ENCODE measurements at places on chromosomes 12 and 14. TPM values are rescaled to one million over a fixed set of nuclear protein-coding genes. Genes with fewer than 3 reads are reported as not detected.

GRCh38 chr14:97695456-97695981 lies 898.3 kb downstream of the VRK1 start:
- no peaks in the 10 kb centered on the region for H3K4me1 ChIP-seq
- H3K36me3 ChIP-seq = peaks cover 4% of the 10 kb centered on the region
- H3K27me3 ChIP-seq = no peaks in the 10 kb centered on the region

The TSHR gene
- polyA plus RNA-seq = 0.78 TPM

- no peaks in the 10 kb centered on the region for H3K27me3 ChIP-seq
- H3K4me1 ChIP-seq = peaks cover 20% of the 10 kb centered on the region
- no peak for DNase-seq
- no peaks in the 10 kb centered on the region for H3K36me3 ChIP-seq
- no peak overlapping the region for H3K4me3 ChIP-seq
Observed at GRCh38 chr14:56087671-56088471, 30.3 kb upstream of the PELI2 start.

DNA sequence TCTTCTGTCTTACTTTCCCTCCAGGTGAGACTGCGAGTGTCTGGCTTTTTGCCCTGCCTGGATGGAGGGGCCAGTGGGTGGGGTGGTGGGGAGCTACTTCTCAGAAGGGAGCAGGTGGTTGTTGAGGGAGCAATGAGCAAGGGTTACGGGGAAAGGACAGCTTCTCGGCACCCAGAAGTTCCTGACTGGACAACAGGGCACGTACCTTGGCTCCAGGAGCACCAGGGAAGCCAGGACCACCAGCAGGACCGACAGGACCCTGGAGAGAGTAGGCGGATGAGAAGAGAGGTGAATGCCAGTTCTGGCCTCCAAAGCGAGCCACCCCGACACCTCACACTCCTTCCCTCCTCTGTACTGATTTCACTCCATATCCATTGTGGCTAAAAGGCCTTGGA lies 15.3 kb downstream of the COL2A1 start:
- no peak overlapping the region for H3K27ac ChIP-seq
- H3K4me3 ChIP-seq = no peak overlapping the region
- 0 out of 2 replicates have a peak, but pooled peaks cover 4% of the 10 kb centered on the region for H3K27me3 ChIP-seq
- peaks cover 4% of the 10 kb centered on the region for H3K4me1 ChIP-seq

DNA sequence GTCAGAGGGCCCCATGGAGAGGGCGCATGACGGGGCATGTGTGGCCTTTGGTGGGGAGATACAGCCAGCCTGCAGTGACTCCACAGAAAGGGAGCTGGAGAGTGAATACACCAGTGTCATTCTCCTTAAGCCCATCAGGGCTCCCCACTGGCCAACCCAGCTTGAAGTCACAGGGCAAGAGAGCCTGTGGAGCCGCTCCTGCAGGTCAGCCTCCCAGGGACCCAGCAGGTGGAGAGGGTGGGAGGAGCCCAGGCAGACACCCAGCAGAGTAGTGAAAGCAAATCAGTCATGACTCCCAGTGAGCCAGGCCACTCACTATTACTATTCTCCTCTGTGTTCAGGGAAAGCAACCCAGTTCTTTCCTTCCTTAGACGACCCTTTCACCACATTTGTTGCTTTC lies 110.0 kb upstream of the CPM start:
- no peak overlapping the region for H3K4me3 ChIP-seq
- no peak for DNase-seq
- no peaks in the 10 kb centered on the region for H3K36me3 ChIP-seq

The CLEC12A gene
- polyA plus RNA-seq = not detected

DNA sequence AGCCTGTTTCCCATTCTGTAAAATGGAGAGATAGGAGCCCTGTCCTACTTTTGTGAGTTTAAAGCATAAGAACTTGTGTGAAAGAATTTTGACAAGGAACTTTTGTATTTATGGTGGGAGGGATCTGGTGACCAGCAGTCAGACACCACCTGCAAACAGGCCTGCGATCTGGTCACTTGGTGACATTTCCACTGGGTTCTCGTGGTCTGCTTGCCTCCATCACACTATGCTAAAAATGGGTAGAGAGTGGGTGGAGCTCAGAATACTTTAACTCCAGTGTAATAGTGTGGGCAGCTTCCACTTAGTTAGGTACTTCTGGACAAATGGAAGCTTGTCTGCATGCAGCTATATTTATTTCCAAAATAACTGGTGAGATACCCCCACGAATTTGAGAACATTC lies 26.5 kb upstream of the PLXNC1 start:
- no peak overlapping the region for H3K4me3 ChIP-seq
- no peaks in the 10 kb centered on the region for H3K4me1 ChIP-seq
- H3K36me3 ChIP-seq = no peaks in the 10 kb centered on the region
- no peak for DNase-seq
- no peaks in the 10 kb centered on the region for H3K27me3 ChIP-seq
- H3K27ac ChIP-seq = no peak overlapping the region

The SIX1 gene
- 0.71 TPM for polyA plus RNA-seq

GRCh38 chr14:85391892-85392291 lies 138.1 kb upstream of the FLRT2 start:
- no peak overlapping the region for H3K4me3 ChIP-seq
- no peaks in the 10 kb centered on the region for H3K27me3 ChIP-seq
- H3K36me3 ChIP-seq = no peaks in the 10 kb centered on the region
- DNase-seq = no peak

DNA sequence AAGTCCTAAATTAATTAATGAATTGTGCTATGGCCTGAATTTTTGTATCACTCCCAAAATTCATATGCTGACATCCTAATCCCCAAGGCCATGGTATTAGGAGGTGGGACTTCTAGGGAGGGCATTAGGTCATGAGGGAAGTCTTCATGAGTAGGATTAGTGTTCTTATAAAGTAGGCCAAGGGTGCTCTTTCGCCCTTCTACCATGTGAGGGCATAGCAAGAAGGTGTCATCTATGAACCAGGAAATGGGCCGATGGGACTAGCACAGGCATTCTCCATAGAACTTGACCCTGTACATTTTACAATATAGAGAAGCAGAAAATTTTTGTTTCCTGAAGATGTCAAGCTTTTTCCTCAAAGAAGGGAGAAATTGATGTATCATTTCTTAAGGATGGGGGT lies 12.5 kb downstream of the SYT10 start:
- H3K4me1 ChIP-seq = no peaks in the 10 kb centered on the region
- H3K27me3 ChIP-seq = no peaks in the 10 kb centered on the region
- no peak overlapping the region for H3K27ac ChIP-seq
- no peak overlapping the region for H3K4me3 ChIP-seq

The BAZ1A gene
- 24.1 TPM for polyA plus RNA-seq

The WIF1 gene
- 4.9 TPM for polyA plus RNA-seq

The GLI1 gene
- 4.8 TPM for polyA plus RNA-seq

The PLEK2 gene
- 2.2 TPM for polyA plus RNA-seq

The ACTN1 gene
- 121 TPM for polyA plus RNA-seq

GRCh38 chr12:2180737-2181082 lies 127.9 kb downstream of the CACNA1C start:
- H3K27me3 ChIP-seq = no peaks in the 10 kb centered on the region
- no peak overlapping the region for H3K4me3 ChIP-seq
- DNase-seq = no peak
- peaks cover 12% of the 10 kb centered on the region for H3K4me1 ChIP-seq

GRCh38 chr12:48780381-48781025 lies 8.4 kb downstream of the ADCY6 start:
- no peak overlapping the region for H3K27ac ChIP-seq
- peaks cover 9% of the 10 kb centered on the region for H3K4me1 ChIP-seq
- no peaks in the 10 kb centered on the region for H3K27me3 ChIP-seq
- H3K36me3 ChIP-seq = no peaks in the 10 kb centered on the region
- no peak for DNase-seq

DNA sequence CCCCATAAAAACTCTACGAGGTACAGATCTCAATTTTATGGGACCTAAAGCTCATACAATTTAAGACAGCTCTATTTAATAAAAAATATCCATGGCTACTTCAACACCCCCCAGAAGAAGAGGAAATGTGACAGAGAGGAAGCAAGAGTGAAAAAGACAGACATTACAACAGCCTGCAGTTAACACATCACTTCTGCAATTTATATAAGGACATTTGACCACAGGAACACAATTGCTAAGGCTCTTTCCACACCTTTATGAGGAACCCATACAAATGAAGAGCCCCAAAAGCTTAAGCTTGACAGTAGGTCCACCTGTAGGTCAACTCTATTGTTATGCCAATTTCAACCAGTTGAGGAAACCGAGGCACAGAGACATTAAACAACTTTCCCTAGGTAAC lies 5.6 kb downstream of the OR10P1 start:
- H3K4me1 ChIP-seq = no peaks in the 10 kb centered on the region
- H3K36me3 ChIP-seq = no peaks in the 10 kb centered on the region
- no peak overlapping the region for H3K27ac ChIP-seq
- H3K4me3 ChIP-seq = no peak overlapping the region
- no peak for DNase-seq

The NANOG gene
- polyA plus RNA-seq = 48.5 TPM

- no peaks in the 10 kb centered on the region for H3K4me1 ChIP-seq
- H3K27ac ChIP-seq = peak overlapping the region; percentile 18
- no peak overlapping the region for H3K4me3 ChIP-seq
- H3K36me3 ChIP-seq = peaks cover 19% of the 10 kb centered on the region
- no peaks in the 10 kb centered on the region for H3K27me3 ChIP-seq
- DNase-seq = no peak
Observed at GRCh38 chr12:118053071-118053985, 7.7 kb downstream of the WSB2 start.

The KRT3 gene
- not detected for polyA plus RNA-seq

The APOF gene
- polyA plus RNA-seq = not detected

GRCh38 chr14:25178255-25178654 lies 128.3 kb upstream of the STXBP6 start:
- no peaks in the 10 kb centered on the region for H3K36me3 ChIP-seq
- H3K27me3 ChIP-seq = no peaks in the 10 kb centered on the region
- H3K4me3 ChIP-seq = no peak overlapping the region
- DNase-seq = no peak

The RPS6KL1 gene
- 5.6 TPM for polyA plus RNA-seq

The ANO2 gene
- polyA plus RNA-seq = 2.3 TPM

The MMP17 gene
- polyA plus RNA-seq = 16.9 TPM

The NEUROD4 gene
- polyA plus RNA-seq = 0.05 TPM

The DENND5B gene
- polyA plus RNA-seq = 5.4 TPM

The MAP3K9 gene
- polyA plus RNA-seq = 5.8 TPM

The NGB gene
- polyA plus RNA-seq = 0.21 TPM

GRCh38 chr14:31038521-31039166 lies 12.5 kb upstream of the STRN3 start:
- H3K4me1 ChIP-seq = peaks cover 17% of the 10 kb centered on the region
- H3K36me3 ChIP-seq = no peaks in the 10 kb centered on the region
- H3K27me3 ChIP-seq = no peaks in the 10 kb centered on the region
- H3K4me3 ChIP-seq = no peak overlapping the region
- DNase-seq = no peak
